ENCODE measurements at places on chromosomes 4 and X.

DNA sequence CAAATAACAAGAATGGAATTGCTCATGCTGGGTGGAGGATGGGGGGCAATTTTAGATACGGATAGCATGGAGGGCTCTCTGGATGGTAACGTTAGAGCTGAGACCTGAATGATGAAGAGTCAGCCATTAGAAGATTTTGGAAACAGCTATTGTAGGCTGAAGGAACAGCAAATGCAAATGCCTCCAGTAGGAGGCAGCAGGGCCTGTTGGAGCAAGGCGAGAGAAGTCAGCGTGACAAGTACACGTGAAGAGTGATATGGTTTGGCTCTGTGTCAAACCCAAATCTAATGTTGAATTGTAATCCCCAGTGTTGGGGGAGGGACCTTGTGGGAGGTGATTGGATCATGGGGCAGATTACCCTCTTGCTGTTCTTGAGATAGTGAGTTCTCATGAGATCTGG is 59.3 kb upstream of the SOD3 start:
- DNase-seq, result no peak

DNA sequence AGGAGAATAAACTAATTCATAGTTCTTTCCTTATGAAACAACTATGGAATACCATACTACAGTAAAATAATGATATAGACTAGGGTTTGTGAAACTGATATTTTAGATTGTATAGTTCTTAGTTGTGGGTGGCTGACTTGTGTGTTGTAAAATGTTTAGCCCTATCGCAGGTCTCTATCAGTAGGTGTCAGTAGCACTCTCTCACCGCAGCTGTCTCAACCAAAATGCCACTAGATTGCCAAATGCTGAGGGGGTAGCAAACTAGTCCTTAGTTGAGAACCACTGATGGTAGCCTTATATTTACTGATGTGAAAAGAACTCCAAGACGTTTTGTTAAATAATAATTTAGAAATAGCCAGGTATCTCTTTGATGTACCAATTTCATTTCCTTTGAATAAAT is 48.1 kb downstream of the RHOXF2B start:
- no peak for DNase-seq

GRCh38 chr4:77699731-77700210 is 94.2 kb downstream of the CXCL13 start:
- peak; percentile 15 for DNase-seq

- no peak for DNase-seq
Measured at GRCh38 chrX:109283870-109284269, 198.0 kb downstream of the GUCY2F start.

DNA sequence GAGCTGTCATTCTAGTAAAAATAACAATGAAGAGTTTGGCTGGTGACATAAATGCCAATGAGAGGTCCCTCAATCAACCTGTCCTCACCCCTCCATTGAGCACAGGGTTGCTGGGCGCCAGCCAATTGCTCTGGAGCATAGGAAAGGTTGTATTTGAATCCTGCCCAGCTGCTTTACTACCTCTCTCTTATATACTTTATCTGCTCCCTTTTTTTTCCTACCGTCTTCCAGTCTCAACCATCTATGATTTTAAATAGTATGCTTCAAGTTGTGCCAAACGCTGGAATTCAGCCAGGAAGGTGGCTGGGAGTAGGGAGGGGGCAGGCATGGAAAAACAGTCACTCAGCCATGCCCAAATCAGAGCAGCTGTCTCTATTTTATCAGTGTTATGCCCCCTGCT is 153.8 kb downstream of the NR3C2 start:
- no peak for DNase-seq

DNA sequence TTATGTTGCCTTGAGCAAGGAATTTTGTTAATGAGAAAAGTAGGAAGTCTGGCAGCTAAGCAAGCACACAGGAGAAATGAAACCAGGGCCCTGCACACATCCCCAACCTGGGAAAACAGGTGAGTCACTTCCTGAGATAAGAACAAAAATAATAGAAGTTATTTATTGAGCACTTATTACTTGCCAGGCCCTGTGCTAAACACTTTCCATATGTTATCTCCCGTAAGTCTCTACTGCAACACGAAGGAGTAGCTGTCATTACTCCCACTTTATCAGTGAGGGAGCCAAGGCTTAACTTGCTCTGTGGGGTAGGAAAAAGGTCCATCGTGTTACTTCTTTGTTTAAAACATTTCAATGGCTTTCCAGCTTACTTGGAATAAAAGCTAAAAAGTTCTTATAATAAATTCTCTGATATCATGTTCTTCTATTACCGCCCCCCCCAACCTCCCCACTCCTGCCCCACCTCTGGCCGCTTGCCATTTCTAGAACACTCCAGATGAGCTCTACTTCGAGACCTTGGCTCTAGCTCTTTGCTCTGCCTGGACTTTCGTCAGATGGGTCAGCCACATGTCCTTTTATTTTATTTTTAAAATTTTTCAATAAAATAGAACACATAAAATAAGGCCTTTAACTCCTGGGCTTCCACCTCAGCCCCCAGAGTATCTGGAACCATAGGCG is 36.3 kb upstream of the PLAC8 start:
- DNase-seq, result no peak

GRCh38 chrX:17154001-17154400 is 207.5 kb downstream of the REPS2 start:
- DNase-seq, result no peak

All from HAP-1 (cell line).